ENCODE measurements at places on chromosomes 3 and 15.

DNA sequence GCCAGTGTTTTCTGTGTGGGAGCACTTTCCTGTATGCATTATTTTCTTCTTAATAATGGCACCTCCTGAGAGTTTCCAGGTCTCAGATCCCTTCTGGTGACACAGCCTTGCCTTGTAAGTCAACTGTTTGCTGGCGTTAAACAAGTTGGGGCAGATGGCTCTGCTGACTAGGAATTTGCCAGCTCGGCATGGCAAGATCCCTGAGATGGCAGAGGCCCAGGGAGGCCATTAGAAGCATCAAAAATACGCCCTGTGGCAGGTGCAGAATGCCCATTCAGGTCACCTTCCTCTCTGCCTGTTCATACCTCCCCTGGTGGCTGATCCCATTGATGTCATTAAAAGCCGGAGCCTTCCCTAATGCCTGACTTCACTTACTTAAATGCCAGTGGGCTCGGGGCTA lies 320.9 kb upstream of the CTDSPL start:
- no peak for DNase-seq

GRCh38 chr3:109275702-109276293 lies 40.5 kb downstream of the DPPA2 start:
- no peak for DNase-seq

GRCh38 chr3:143016321-143016972 lies 15.1 kb downstream of the U2SURP start:
- DNase-seq: no peak

DNA sequence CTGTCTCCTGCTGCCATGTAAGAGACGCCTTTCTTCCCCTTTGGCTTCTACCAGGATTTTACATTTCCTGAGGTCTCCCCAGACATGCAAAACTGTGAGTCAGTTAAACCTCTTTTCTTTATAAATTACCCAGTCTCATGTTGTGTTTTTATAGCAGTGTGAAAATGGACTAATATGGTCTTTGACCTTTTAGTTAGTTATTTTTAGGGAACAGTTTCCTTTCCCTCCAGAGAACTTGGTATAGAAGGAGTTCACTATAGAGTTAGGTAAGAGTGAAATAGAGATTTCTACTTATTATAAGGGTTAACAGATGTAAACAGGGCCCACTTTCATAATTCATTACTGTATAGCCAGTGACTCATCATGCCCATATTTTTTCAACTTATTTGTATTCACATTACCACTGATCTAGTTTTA lies 170.9 kb downstream of the UNC13C start:
- no peak for DNase-seq

- no peak for DNase-seq
Measured at GRCh38 chr15:42184736-42185135, 23.4 kb downstream of the VPS39 start.

DNA sequence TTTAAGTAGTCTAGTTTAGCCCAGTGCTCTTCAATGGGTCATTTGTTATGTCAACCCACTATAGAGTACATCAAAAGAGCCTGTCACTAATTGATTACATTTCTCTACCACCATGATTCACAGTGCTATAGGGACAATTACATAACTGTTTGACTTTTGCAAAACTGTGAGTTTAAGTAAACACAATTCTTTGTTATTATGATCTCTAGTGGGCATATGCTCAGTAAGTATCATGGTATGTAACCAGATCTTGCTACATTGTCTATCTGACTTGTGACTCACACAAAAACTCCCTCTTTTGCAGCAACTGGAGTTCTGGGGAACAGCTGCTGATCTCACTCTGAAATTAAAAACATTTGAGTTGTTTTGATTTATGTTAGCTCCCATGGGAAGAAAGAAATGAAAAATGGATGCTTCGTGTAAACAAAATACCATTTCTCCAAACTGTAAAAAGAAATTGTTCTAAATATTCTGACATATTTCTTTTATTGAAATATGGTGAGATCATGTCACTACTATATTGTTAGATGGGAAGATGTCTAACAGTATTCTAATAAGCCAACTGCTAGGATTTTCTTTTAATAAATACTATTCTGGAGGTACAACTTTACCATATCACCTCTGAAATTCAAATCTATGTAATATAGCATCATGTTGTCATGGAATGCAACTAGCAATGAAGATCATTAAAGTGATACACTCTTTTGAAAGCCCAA lies 470.4 kb downstream of the ROBO1 start:
- DNase-seq: no peak

DNA sequence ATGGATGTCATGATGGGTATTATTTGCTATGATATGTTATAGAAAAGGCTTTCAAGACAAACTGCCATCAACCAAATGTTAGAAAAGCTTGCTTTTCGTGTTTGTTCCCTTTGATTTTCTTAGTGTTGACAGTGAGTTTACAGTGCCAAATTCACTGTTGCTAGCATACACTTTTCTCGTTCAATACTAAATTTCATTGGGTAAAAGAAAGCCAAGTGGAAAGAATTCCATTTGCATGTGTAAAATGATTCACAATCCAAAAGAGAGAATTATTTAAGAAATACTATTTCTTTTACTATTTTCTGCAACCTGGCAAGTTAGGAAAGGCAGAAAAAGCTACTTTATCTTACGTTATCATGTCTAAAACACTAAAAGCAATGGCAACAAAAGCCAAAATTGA lies 301.4 kb downstream of the OTOL1 start:
- no peak for DNase-seq

DNA sequence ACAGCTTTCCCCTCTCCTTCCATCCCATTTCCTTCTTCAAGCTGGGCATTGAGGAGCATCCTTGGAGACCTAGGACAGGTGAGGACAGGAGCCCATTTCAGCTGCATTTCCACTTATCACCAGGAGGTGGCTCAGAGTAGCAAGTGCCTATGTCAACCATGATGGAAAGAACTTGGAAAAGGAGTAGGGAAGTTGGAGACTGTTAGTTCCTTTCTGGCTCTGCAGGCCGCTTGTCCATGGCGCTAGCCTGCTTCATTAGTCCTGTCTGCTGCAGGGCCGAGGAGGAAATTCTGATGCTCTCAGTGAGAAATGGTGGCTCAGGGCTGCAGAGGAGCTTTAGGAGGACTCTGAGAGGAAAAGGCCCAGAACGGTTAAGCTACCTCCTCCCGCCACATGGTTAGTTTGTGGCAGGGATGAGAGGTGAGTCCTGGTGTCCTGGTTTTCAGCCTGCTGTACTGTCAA lies 7.0 kb upstream of the CD276 start:
- DNase-seq: no peak

GRCh38 chr3:119609301-119609700 lies 11.6 kb downstream of the PLA1A start:
- DNase-seq: no peak

- no peak for DNase-seq
Measured at GRCh38 chr3:61589856-61590255, 28.5 kb downstream of the PTPRG start.

GRCh38 chr15:39584662-39585388 lies 3.9 kb downstream of the THBS1 start:
- no peak for DNase-seq

DNA sequence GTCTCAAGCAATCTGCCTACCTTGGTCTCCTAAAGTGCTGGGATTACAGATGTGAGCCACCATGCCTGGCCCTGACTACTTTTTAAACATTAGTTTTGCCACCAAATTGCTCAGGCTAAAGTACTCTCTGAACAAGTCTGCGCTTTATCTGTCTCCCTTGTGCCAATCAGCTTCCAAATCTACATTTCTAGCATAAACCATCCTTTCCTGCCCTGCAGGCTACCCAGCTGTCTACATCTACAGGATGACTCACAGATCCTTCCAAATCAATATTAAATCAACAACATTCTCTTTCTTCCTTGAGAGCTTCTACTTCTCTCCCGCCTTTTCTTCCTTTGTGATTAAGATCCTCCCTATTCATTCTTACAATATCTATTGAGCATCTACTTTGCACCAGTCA lies 16.0 kb upstream of the ATOSA start:
- no peak for DNase-seq

GRCh38 chr3:134651347-134652041 lies 672 bp upstream of the KY start:
- DNase-seq: no peak

DNA sequence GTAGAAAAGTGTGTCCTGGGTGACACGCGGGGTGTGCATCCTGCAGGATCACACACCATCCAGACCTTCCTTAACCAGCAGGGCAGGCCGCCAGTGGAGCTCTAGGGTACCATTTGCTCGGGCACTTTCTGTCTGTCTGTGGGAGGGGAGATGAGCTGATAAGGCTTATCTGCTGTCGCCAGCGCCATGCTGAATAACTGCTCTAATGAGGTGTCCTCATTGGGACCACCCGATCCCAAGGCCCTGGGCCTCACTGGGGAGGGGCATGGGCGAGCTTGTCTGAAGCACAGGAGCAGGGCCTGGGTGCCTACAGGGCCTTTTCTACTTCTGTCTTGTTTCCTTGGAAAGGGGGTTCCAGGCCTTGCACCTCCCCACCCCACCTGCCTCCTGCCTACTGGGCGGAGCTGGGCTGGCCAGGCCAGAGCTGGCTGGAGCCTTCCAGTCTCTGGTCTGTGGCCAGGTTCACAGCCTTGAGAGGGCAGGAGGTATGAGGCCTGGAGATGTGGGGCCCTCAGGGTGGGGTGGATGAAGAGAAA lies 2.5 kb upstream of the GATA2 start:
- no peak for DNase-seq

DNA sequence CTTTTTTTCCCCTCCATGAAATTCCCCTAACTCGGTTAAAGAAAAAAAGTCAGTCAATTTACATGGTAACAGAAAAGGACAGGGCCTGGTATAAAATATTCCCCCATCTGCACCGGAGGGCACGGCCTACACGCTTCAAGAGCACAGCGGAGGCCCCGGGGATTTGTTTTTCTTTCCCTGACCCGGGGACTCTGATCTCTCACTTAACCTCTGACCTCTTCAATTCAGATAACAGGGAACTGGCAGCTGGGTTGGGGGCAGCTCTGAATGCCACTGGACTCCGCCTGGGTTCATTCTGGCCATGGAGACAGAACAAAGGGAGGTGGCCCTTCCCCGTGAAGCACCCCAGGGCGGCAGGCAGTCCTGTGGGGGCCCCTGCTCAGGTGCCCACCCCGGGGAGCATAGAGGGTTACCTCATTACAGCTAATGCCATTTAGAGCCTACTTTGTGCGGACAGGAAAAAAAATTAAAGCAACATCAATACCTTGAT lies 257.5 kb downstream of the SHQ1 start:
- DNase-seq: no peak

- no peak for DNase-seq
Measured at GRCh38 chr3:68090571-68090970, 436.2 kb upstream of the SUCLG2 start.

GRCh38 chr15:61598655-61599054 lies 369.6 kb upstream of the RORA start:
- no peak for DNase-seq

DNA sequence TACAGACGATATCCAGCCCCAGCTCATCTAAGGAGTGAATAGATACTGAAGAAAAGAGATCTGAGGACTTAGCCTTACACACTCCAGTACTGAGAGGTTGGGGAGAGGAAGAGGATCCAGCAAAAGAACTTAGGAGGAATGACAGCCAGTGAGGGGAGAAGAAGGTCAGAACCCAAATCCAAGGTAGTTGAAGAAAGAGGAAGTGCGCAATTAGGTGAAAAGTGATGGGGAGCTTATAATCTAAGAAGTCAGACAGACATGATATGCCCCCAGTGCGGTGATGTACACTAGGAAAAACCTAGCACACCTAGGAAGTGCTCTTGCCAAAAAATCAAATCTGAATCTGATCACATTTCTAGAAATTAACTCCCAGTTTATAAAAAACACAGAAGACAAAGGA lies 20.6 kb downstream of the ENTPD3 start:
- no peak for DNase-seq

DNA sequence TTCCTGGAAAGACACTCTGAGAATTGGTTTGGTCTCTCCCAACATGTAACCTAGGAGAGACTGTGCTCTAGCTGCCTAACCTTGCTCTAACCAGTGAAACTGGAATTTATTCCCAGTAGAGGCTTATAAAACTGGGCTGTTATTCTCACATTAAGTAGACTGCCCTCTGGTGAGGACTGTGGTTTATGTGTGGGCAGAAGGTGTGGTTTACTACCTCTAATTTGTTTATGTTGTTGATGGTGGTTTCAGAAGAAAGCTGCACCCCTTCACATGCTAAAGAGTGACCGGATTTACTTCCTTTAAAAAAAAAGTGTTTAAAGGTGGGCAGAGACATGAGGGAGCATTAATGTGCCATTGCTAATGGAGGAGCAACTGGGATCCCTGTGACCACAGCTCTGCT lies 273.2 kb downstream of the MECOM start:
- DNase-seq: no peak

GRCh38 chr15:49927189-49927861 lies 191.7 kb downstream of the ATP8B4 start:
- DNase-seq: no peak

GRCh38 chr3:194031867-194032635 lies 103.9 kb upstream of the HES1 start:
- DNase-seq: no peak

DNA sequence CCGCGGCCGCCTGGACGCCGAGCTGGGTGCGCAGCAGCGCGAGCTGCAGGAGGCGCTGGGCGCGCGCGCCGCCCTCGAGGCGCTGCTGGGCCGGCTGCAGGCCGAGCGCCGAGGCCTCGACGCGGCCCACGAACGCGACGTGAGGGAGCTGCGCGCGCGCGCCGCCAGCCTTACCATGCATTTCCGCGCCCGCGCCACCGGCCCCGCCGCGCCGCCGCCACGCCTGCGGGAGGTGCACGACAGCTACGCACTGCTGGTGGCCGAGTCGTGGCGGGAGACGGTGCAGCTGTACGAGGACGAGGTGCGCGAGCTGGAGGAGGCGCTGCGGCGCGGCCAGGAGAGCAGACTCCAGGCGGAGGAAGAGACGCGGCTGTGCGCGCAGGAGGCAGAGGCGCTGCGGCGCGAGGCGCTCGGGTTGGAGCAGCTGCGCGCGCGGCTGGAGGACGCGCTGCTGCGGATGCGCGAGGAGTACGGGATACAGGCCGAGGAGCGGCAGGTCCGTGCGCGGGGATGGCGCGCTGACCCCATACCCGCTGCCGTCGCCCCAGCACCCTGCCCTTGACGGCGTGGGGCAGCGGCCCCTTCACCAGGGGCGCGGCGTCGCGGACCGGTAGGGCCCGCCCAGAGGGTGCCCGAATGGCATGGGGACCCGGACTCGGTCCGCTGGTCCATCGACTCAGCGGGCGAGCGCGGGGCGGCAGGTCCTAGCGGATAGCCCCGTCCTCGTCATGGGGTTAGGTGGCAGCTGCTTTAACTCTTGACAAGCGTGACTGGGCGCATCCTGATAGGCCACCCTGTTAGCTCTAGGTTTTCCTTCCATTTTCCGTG lies 848 bp downstream of the SYNM start:
- DNase-seq: no peak

DNA sequence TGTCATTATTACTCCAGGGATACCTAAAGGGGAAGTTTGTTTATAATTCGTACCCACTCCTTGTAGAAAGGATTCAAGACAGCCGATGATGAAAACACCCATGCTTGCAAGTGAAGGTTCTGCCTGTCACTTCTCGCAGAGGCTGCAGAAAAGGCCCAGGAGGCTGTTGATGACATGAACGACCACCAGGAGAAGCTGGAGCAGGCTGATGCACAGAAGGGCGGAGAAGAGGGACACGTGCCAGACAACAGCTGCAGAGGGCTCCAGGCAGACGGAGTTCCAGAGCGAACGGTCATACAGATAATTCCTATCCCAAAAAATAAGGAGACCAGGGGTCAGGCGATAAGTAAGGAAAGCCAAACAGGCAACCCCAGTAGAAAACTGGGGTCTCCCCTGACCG lies 5.7 kb upstream of the DYNLT2B start:
- no peak for DNase-seq

GRCh38 chr3:48934333-48934991 lies 15.8 kb downstream of the ARIH2 start:
- no peak for DNase-seq

- no peak for DNase-seq
Measured at GRCh38 chr3:141938011-141938500, 61.6 kb downstream of the ATP1B3 start.

GRCh38 chr3:99765042-99765942 lies 52.4 kb upstream of the CMSS1 start:
- no peak for DNase-seq

All from stimulated activated CD8-positive, alpha-beta memory T cell treated with anti-CD3 and anti-CD28 coated beads, Interleukin-7, amount 100 ng/mL, for 4 hours (primary cell).